Activated CD4-positive, alpha-beta memory T cell treated with anti-CD3 and anti-CD28 coated beads, Interleukin-2, amount 10 ng/mL, durations not matched to agents 7 days and 5 days (primary cell): ENCODE measurements at places on chromosomes 7 and 10.
A peak's percentile ranks its signal among the peaks of the same experiment; 100 is the strongest.

DNA sequence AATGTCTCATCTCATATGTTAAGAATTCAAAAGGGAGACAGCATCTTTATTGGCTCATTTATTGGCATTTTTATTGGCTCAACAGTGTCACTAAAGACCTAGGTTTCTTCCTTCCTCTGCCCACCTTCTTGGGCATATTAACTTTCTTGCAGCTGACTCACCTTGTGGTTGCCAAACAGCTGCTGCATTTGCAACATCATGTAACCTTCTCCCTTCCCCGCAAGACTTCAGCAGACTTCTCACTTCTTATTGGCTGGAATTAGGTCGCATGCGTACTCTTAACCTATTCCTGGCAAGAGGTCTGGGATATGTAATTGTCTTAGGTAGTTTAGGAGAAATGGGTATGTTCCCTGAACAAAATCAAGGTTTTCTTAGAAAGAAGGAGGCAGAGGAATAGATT lies 263.2 kb downstream of the POU6F2 start:
- no peak for DNase-seq

GRCh38 chr7:92158660-92159575 lies 20.0 kb downstream of the LRRD1 start:
- no peak for DNase-seq

GRCh38 chr10:22658745-22659410 lies 55.5 kb downstream of the PIP4K2A start:
- DNase-seq = no peak

GRCh38 chr10:24920907-24921881 lies 31.2 kb downstream of the PRTFDC1 start:
- peak; percentile 64 for DNase-seq

DNA sequence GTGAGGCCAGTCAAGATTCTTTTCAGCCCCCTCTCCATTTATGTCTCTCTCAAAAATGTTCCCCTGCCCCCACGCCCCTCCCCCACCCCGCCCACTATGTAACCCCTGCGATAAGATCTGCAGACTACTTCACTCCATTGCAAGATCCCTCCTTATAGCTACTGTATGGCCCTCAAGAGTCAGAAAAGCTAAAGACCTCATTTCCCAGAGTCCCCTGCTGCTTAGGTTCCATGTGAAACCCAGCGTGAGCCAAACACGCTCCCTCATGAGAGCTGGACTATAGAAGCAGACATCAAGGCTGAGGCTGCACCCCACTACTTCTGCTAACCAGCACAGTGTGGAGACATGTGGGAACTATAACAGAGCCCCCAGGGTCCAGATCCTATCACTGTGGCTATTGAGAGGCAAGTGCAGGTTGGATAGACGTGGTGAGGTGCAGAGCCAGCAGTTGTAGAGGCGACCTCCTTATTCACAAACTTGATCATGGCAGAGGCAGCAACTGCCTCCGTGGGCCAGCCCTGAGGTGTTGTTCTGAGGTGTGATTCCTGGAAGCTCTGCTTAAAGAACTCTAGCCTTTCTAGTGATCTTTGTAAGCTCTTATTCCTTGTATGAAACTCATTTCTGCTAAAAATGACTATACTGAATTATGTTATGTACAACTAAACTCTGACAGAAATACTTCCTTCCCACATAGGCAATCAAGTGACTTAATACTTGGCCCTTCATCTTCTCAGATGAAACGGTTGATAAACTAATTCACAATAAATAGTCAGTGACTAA lies 117.0 kb upstream of the ARID5B start:
- DNase-seq = peak; percentile 50

DNA sequence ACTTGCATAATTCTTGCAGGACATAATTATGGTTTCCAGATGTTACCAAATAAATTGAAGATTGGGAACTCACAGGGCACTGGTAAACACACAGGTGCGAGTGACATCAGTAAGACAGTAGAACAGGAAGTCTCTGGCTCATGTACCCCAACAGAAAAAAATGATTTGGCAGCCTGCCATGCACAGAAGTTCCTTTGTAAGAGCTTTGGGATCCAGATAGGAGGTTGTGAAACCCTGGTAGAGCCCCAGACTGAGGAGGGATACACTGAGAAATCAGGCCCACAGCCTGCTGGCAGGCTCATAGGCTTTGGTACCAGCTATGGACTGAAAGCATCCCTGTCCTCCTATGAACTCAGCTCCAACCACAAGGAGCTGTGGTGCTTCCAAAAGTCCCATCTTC lies 118.0 kb downstream of the COBL start:
- DNase-seq = no peak

- DNase-seq = peak; percentile 31
Observed at GRCh38 chr7:23469150-23469960, 936 bp downstream of the IGF2BP3 start.

DNA sequence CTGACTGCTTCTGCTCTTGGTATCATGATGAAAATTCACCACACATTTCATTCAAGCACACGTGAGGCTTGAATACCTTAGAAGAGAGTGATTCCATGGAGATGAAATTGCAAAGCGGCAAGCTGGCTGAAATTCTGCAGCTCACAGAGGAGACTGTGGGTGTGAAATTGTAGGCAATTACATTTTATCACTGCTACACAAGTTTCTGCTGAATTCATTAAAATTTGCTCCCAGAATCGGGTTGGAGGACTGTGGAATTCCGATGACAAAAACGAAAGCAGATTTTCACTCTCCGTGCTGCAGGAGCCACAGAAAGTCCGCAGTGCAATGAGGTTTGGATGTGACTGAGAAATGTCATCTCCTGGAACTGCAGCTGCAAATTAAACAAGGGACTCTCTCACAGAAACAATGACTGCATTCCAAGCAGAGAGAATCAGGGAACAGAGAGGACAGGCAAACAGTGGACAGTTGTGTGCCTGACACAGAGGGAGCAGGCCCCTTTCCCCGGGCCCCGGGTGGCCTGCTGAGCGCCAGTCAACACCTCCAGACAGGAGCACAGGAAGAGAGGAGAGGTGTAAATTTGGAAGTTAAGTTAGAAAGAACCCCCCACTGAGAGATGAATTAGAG lies 109.1 kb downstream of the C10orf90 start:
- DNase-seq = no peak

GRCh38 chr7:25575634-25576033 lies 347.3 kb upstream of the NPVF start:
- no peak for DNase-seq

GRCh38 chr7:45601816-45602540 lies 27.8 kb downstream of the ADCY1 start:
- DNase-seq = peak; percentile 10

DNA sequence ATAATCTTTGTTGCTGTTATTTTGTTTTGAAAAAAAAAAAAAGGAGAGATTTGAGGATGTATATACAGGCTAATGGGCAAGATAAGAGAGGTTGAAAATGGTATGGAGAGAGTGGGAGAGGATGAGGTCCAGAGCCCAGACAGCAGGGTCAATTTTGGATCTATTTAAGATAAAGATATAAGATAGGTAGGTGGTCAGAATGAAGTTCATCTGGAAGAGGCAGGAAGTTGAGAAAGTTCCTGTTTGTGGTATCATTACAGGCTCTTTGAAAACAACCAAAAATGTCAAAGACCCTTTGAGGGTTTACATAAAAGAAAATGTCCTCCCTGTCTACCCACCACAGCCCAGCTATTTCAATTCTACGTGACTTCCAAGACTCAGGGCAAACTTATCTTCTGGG lies 7.5 kb downstream of the CEP41 start:
- no peak for DNase-seq

DNA sequence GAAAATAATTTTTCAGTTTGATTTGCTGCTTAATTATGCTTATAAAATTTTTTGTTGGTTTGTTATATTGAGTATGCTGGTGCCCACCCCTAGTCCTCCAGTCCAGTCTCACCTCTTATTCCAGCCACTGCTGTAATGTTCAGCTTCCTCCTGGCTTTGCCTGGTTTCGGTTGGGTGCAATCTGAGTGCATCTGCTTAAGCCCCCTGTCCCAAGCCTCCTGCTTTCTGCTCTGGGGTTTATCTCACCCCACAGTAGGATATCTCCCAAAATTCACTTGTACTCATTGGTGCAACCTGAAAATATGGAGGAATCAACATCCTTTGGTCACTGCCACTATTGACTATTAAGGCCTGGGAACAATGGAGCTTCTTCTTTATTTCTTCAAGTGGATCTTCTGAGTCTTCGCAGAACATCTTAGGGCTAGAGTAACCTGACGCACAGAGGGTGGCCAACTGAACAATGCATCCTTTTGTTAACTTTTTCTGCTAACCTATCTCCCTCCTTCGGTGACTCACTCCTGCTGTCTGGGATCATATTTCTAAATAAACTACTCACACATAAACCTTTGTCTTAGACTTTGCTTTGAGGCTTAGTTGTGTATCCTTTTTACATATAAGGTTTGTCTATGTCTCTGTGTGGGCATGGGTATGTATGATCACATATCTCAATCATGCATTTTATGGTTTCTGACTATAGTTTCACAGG lies 19.1 kb upstream of the SOSTDC1 start:
- DNase-seq = no peak

GRCh38 chr7:14637968-14638367 lies 264.6 kb downstream of the DGKB start:
- DNase-seq = no peak

DNA sequence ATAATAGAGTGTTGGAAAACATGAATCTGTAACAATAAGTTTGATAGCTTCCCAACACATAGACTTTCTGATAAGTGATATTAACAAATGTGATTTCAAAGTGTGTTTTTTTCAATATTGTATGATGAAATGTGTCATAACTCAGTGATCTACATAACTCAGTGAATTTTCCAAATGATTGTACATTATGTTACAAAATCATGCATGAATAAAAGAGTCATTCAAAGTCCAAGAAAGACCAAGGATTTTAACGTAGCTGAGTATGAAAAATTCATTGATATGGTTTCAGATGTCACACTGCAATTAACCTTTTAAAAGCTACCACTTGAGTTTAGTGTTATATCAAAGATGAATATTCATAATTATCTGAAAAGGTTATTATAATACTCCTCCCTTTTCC lies 111.2 kb downstream of the MYOF start:
- DNase-seq = no peak

- no peak for DNase-seq
Observed at GRCh38 chr7:146116521-146117222, at the start of gene CNTNAP2. Gene CNTNAP2 (plus strand): TSS chr7:146116801. CDS start chr7:146116877, 76 bp downstream.

DNA sequence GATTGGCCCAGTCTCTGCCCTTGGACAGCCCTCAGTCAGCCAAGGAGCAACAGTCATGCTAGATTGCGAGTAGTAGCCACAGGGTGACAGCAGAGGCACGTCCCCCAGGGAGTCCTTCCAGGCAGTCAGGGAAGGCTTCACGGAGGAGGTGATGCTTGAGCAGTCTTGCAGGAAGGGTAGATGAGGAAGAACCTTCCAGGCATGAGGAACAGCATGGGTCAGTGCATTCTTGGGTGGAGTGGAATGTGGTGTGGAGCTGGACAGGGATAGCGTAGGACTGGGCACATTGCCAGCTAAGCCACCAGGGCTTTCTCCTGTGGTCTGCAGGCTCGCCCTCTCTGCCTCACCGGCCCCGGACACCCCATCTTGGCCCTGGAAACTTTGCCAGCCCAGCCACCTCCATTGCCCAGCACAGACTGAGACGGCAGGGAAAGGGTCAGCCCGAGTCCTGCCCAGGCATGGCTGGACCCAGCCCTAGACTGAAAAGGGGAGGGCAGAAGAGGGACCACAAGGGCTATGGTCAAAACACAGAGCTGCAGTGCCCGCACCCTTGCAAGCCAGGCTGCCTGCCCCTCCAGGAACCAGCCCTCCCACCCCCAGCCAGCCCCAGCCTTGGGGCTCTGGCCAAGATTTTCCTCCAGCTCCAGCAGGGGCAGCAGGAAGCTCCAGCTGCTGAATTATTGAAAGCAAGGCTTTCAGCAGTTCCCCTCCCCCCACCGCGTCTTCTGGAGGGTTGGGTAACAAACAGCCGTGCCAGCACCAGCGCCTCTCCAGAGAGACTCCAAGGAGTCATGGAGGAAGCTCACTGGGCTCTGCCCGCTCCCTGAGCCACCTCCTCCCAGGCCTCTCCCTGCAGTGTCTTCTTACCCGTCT lies 18.7 kb downstream of the SRRM3 start:
- DNase-seq = no peak

DNA sequence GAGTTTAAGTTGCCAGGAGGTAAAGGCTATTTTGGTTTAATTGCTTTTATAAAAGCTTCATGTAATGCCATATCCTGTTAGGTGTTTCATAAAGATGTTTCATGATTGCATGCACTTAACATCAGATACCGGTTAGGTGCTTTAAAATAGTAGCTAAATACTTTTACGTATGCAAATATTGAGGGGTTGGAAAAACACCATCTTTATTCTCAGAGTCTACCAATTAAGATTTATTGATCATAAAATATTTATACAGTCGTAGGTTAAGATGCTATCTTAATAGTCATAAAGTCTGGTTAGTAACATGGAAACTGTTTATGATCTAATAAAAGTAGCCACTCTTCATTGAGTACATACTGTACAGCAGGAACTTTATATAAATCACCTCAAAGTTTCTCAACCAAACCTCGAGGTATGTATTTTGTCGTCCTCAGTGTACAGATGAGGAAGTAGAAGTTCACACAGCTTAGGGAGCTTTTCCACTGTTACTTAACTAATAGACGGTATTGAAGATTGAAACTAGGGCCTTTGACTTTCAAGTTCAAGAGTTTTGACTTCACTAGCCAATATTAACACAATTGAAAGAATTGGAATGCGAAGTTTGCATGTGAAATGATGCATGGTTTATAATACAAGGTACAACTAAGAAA lies 897.1 kb downstream of the GATA3 start:
- no peak for DNase-seq

DNA sequence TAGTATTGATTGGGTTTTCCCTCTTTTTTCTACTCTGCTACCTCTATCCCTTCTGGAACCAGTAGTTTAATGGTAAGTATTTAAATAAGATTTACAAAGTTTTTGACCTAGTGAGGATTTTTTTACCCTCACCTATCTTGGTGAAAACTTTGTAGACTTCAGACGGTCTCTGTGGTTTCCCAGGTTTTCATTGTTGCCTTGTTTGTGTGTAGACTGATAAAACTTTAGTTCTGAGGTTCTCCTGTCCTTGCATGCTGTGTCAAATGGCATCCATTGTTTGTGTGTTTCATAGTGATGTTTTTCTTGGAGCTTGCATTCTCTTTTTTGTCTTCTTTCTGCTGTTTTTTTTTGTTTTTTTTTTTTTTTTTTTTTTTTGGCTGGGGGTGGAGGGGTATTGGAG lies 22.6 kb downstream of the ZNRF2 start:
- DNase-seq = no peak

GRCh38 chr7:119967221-119967620 lies 305.8 kb upstream of the KCND2 start:
- DNase-seq = no peak

GRCh38 chr7:151801291-151801690 lies 75.6 kb downstream of the PRKAG2 start:
- DNase-seq = no peak

GRCh38 chr7:140041659-140042385 lies 20.9 kb downstream of the PARP12 start:
- no peak for DNase-seq

- peak; percentile 21 for DNase-seq
Observed at GRCh38 chr7:29989257-29989995, at the start of gene SCRN1. Gene SCRN1 (minus strand): TSS chr7:29989801. CDS start chr7:29969067, 20,734 bp downstream.

GRCh38 chr7:93055543-93056107 lies 62.2 kb downstream of the SAMD9 start:
- DNase-seq = no peak
